ENCODE measurements at places on chromosomes 3 and 15.

DNA sequence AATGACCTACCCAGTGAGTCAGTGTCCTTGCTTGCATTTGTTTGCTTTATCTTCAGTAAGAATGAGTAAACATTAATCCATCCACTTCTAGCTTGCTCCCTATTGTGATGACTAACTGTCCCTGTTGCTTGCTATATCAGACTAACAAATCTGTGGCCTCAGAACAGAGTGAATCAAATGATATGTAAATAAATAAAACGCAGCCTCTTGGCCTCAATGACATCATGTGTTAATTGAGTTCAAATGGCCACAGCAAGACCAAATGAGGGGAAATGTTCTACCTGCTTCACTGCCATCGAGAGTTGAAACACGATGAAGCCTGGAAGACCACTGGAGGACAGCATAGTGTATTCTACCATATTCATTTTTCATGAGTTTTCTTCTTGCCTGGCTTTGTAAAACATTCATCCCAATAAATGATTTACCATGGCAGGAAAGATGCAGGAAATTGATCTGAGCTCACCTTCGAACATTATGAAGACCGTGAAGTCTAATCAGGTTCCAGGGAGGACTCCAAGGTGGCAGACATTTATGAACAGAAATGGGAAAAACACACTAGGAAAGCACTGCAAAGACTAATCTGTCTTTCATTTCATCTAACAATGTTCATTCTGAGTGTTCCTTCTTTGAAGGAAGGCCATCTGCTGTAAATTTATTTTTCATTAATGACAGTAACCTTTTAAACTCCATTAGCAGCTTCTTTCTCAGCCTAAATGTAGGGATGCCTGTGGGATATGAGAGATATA, 1144.5 kb downstream of the TUSC7 start:
- DNase-seq: no peak

- no peak for DNase-seq
Observed at GRCh38 chr3:177817751-177818150, 620.5 kb upstream of the TBL1XR1 start.

- DNase-seq: no peak
Observed at GRCh38 chr15:85289677-85290365, 90.6 kb upstream of the AKAP13 start.

DNA sequence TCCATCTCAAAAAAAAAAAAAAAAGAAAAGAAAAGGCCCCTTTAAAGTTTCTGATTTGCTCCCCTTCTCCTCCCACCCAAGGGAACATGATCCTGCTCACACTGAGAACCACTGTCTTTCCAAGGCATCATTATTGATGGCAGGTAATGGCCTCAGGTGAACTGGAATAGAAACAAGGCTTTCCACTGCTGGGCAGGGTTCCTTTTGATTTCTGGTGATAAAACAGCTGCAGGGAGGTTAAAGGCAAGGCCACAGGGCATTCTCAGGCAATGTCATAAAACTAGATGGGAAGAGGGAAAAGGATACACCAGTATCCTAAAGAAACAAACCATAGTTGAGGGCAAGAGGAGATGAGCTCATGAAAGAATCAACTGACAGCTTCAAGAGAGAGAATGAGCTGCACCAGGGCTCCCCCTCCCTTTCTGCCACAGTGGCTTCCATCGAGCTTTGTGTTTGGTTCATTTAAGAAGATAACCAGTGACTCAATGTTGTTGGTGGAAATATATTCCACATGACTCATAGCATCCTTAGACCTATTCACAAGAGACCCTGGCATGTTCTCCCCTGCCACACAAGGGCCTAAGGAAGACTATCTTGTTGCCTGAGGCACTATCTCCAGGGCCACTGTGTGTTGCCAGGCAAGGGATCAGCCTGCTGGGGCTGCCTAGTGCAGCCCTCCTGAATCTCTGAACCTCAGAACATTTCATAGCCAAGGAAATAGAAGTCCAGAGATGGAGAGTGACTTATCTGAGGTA, 86.4 kb downstream of the WDR76 start:
- no peak for DNase-seq

DNA sequence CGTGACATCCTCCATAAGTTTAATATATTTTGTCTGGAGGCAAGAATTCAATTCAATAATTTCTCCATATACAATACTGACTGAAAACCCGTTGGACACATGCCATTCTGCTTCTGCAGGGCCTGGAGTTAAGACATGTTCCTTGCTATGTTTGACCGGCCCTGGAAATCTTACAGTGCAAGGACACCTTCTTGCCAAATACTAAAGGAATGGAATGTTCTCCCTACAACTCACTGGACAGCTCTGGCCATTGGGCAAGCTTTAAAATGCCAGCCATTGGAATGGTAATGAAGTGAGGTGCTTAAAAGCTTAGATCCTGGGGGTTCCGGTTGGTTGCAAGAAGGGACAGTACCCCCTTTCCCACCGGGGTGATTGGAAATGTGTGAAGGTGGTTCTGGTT, 329.8 kb upstream of the PROK2 start:
- no peak for DNase-seq

DNA sequence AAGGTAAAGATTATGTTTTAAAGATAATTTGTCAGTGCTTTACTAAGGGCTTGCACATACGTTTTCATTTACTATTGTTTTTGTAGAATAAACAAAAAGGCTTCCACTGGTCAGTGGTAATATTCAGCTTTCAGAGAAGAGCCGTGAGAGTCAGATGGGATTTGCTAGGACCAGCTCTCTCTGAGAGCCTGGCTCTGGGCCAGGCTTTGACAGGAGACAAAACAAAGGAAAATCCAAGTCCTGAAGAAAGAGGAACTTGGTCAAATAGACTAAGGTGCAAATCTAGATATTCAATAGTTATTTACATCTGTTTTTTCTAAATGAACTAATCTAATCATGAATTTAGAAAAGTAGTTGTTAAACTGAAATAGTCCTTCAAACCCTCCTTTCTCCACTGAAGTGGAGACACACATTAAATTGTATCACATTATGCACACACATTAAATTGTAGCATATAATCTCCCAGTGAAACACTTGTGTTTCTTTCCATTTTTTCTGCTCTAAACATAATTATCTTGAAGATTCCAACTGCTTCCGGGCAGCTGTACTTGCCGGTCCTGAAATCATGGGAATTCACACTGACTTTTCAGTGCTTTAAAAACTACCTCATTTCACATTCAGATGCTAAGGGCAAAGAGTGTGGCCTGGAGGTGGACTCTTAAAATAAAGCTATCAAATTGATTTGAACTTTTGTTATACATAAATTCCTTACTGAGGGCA, 55.1 kb upstream of the FILIP1L start:
- DNase-seq: no peak

- DNase-seq: no peak
Observed at GRCh38 chr15:82646250-82647044, 716 bp downstream of the CPEB1 start.

DNA sequence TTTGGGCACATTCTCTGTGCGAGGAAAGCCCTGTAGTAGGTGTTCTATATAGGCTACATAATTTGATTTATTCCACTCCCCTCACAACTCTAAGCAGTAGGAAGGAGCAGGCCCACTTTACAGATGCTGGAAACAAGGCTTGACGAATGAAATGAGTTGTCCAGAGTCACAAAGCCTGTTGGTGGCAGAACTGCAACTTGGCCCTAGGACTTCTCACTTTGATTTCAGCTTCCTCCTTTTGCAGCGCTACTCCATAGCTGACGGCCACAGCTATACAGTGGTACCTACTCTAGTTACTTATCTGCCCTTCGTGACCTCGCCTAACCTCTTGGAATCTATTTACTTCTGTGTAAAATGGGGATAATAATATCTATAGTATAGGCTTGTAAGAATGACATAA, 2.5 kb upstream of the IRAK2 start:
- no peak for DNase-seq

GRCh38 chr15:49810720-49811119, 189.9 kb downstream of the DTWD1 start:
- no peak for DNase-seq

GRCh38 chr3:24401090-24401810, 93.4 kb downstream of the THRB start:
- DNase-seq: no peak

GRCh38 chr15:38562278-38562677, 2.3 kb downstream of the RASGRP1 start:
- DNase-seq: no peak

DNA sequence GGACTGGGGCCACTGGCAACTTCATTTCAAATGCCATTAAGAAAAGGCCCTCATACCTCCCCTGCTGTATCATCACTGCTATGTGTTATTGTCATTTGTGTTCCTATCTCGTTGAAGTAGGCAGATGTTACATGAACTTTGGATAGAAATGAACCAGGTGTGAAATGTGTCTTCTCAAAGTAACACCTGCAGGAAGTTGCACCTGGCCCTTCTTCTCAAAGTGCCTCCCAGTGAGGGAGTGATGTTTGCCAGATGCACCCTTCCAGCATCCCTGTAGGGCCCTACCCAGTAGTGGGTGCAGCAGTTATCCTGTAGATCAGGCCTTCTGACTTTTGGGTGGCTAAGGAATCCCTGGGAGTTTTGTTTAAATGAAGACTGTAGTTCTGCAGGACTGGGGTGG, 197.7 kb upstream of the CTNNB1 start:
- DNase-seq: no peak

GRCh38 chr3:178787960-178788359, 251.7 kb downstream of the KCNMB2 start:
- DNase-seq: no peak

- no peak for DNase-seq
Observed at GRCh38 chr3:102378216-102378615, 56.6 kb upstream of the ZPLD1 start.

Measured in stimulated activated CD8-positive, alpha-beta memory T cell treated with anti-CD3 and anti-CD28 coated beads, Interleukin-7, amount 100 ng/mL, for 1 hour (primary cell).